ENCODE measurements at places on chromosomes 11 and 22. TPM values are rescaled to one million over a fixed set of nuclear protein-coding genes. Genes with fewer than 3 reads are reported as not detected.
A peak's percentile ranks its signal among the peaks of the same experiment; 100 is the strongest.

Gene SLC5A1
- 97.4 TPM for total RNA-seq

DNA sequence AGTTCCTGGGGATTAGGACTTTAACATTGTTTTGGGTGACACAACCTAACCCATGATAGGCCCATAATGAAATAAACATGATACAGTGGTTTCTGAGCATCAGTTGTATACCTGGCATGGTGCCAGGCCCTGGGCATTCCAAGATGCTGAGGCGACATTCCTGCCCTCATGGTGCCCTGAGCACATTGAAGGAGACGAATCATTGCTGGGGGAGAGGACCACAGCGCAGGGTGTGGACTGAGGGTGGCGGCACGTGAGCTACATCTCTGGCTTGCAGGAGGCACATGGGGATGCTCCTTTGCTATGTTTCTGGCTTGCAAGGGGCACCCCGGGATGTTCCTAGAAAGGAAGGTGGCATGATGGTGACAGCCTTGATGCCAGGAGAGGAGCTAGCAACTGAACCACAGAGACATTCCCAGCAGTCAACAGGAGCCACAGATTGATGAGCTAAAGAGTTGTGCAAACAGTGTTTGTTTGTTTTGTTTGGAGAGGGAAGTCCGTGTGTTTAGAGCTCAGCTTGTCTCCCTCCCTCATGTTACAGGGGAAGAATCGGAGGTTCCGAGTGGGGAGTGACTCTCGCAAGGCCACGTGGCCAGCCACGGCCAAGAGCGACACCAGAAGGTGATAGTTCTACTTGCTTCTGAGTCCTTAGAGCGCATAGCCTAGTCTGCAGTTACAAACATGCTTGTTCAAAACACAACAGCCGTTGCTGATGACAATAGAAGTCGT, 106.4 kb downstream of the MIAT start:
- DNase-seq = no peak

Gene MMP13
- not detected for total RNA-seq

GRCh38 chr11:36702330-36703054, 104.5 kb upstream of the RAG2 start:
- DNase-seq = no peak

Gene CECR2
- 4.3 TPM for total RNA-seq

DNA sequence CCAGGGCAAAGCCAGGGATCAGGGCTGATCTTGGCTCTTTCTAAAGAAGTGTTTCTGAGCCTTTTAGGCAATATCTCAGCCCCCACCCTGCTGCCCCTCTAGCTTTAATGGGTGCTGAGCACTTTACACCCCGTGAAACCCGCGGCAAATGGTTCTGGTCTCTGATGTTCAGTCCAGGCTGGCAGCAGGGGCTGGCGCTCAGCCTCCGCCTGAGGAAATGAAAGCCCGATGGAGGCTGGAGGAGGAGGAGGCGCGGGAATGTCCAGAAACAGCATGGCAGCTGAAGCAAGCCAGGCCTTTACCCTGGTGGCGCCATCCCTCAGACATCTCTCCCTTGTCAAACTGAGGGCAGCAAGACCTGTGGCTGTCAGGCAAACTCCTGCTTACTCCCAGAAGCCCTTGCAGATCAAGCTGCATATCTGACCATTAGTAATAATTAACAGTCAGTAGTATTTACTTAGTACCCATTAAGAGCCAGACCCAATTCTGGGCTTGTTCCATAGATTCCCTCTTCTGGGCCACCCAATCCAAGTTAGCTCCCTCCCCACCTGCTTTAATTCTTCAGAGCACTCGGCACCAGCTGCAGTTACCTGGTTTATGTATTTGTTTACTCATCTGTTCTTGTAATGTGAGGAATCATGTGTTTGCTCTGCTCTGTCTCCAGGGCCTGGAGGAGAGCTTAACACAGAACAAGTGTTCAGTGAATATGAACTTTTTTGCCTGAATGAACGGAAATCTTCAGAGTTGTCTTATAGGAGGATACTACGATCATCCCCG, 15.0 kb upstream of the ALX4 start:
- DNase-seq = no peak

DNA sequence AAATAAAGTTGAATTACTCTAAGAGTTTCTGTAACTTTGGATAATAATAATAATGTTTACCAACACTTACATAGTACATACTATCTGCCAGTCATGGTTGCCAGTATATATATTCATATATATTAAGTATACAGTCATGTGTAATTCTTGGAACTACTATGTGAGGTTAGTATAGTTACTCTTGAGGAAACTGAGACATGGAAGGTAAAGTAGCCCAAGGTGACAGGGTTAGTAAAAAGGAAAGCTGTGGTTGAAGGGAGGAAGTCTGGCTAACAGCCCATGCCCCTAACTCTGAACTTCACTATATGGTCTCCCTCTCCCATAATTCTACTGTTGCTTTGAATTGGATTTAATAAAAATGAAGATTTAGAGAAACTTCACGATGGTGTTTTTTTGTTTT, 24.9 kb downstream of the FDX1 start:
- DNase-seq = no peak

Gene SYT8
- total RNA-seq = not detected

- no peak for DNase-seq
Measured at GRCh38 chr11:121618516-121618915, 165.7 kb upstream of the SORL1-AS1 start.

DNA sequence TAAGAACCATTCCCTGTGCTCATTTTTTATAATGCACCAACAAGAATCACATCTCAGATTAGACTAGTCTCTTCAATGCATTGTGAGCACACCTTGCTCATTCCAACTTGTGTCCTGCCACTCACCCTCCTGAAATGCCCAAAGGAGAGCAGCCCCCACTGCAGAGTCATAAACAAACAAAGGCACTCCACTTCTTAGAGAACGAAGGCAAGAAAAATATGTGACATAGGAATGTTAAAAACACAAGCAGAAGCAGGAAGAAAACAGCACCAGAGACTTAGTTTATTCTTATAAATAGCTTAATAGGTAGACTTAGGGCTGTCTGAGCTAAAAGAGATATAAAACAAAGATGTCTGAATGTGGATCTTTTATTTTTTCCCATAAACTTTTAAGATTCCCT, 57.2 kb downstream of the GUCY1A2 start:
- no peak for DNase-seq

DNA sequence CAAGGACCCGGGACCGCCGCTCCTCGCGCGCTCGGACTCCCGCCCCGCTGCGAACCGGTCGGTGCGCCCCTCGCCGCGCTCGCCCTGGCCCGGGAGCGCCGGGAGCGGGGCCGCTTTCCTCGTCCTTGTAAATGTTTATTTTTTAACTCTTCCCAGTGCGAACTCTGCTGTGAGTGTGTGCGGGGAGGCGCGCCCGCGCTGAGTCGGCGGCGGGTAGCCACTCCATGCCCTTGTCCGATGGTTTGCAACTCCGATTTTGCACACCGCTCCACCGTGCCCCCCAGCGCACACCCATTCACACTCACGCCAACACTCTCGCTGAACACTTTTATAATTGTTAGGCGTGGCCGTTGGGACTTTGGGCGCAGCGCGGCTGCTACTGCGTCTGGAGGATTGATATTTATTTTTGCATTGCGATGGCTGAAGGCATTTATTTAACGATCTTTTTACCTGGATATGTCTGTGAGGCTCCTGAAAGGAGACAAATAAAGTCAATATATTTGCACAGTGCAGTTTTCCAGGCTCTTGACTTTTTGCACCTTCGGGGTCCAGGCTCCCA, 1.0 kb downstream of the C11orf96 start:
- DNase-seq = no peak

- DNase-seq = no peak
Measured at GRCh38 chr11:89521792-89522191, 30.6 kb upstream of the NOX4 start.

DNA sequence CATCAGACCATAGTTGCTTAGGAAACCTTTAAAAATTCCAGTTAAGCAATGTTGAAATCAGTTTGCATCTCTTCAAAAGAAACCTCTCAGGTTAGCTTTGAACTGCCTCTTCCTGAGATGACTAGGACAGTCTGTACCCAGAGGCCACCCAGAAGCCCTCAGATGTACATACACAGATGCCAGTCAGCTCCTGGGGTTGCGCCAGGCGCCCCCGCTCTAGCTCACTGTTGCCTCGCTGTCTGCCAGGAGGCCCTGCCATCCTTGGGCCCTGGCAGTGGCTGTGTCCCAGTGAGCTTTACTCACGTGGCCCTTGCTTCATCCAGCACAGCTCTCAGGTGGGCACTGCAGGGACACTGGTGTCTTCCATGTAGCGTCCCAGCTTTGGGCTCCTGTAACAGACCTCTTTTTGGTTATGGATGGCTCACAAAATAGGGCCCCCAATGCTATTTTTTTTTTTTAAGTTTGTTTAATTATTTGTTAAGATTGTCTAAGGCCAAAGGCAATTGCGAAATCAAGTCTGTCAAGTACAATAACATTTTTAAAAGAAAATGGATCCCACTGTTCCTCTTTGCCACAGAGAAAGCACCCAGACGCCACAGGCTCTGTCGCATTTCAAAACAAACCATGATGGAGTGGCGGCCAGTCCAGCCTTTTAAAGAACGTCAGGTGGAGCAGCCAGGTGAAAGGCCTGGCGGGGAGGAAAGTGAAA, 73.4 kb downstream of the NCAPD3 start:
- DNase-seq = no peak

Gene ANAPC15
- 42.4 TPM for total RNA-seq

Gene ALKBH8
- 8.3 TPM for total RNA-seq

Gene SCGB1A1
- total RNA-seq = not detected

DNA sequence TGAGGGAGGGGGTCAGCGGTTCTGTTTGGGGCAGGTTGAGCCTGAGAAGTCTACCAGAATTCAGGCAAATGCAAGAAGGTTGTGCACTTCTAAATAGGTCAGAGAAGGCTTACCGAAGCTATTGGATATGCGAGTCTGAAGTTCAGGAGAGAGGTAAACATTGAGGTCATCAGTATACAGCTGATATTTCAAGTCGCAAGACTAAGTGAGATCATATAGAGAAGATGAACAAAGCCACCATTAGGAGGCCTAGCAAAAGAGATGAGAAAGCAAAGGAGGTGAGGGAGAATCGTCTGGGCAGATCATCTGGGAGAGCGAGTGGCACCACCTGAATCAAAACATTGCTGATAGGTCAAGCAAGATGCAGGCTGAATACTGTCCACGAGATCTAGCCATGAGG, 430.6 kb downstream of the BUD13 start:
- no peak for DNase-seq

Gene NPAS4
- total RNA-seq = 0.84 TPM

- DNase-seq = peak; percentile 84
Measured at GRCh38 chr11:2137202-2138067, 1.8 kb downstream of the IGF2 start.

- DNase-seq = no peak
Measured at GRCh38 chr11:117022526-117022925, 75.7 kb downstream of the SIK3 start.

DNA sequence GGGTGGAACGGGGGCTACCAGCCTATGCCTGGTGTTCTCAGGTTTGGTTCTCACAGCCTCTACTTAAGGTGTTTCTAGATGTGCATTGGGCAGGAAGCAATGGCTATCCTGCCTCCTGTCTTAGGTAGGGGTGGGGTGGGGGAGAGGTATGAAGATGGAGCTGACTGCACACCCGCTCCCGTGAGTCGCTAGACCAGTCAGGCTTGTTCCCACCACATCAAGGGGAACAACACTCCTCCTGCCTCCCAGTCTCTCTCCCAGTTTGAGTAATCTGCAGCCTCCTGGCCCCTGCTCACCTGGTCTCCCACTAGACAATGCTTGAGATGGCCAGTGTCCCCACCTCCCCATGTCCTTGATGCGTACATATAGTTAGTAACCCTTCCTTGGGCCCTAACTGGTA, 79.3 kb upstream of the TENM4 start:
- no peak for DNase-seq

- DNase-seq = peak; percentile 82
Measured at GRCh38 chr22:39290724-39291161, 28.7 kb downstream of the RPL3 start.

Measured in right cardiac atrium (tissue), 5 donors.